Midbrain (tissue), 1 donor: ENCODE measurements at places on chromosomes 1 and 21.

- no peak for DNase-seq
Observed at GRCh38 chr1:58660105-58660504, 39.8 kb downstream of the MYSM1 start.

GRCh38 chr21:46128106-46128932 is 27.1 kb downstream of the FTCD start:
- DNase-seq = no peak

DNA sequence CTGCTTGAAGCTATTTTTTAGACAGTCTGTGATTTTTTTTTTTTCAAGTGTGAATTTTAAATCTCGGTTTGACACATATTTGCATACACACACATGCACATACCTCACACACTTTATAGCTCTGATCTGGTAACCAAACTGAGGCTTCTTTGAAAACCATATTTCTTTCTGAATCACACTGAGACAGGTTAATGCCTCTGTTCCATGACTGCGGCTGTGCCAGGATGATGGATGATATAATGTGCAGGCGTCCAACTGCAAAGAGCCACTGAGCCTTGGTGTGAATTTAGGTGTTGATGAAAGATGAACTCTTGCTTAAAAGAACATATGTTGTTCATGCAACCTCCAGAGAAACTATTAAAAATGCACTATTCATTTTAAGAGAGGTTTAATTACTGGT is 504.0 kb upstream of the OLFM3 start:
- DNase-seq = no peak

DNA sequence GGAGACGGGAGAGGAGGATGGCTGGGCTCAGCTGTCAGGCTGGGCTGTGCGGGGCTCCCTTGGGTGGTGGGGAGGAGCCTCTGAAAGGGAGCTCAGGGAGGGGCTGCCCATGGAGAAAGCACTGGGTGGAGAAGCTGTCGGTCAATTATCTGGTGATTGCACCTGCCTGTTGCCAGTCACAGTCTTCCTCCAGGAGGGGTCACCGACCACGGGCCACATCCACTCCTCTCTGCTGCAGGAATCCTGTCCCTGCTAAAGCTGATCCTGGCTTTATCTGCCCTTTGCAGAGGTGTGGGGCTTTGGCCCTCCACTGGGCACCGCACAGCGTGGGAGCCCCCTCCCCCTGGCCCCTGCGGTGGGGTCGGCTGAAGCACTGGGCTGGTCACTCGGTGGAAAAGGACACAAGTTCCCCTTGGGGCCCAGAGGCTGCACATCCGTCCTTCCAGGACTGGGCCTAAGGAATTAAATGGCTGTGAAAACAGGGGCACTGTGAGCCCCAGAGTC is 21.8 kb upstream of the COL18A1 start:
- DNase-seq = no peak

- DNase-seq = peak; percentile 52
Observed at GRCh38 chr1:240611619-240612480, at the start of gene GREM2. GREM2 (minus strand) TSS chr1:240612155; CDS start chr1:240493475, 118,680 bp downstream.
